ENCODE measurements at places on chromosomes 6 and 20.

- DNase-seq = no peak
These were observed 13.5 kb upstream of the DACT2 start for GRCh38 chr6:168333039-168333438.

GRCh38 chr20:45368221-45368980 is 5.4 kb downstream of the SYS1 start:
- no peak for DNase-seq

DNA sequence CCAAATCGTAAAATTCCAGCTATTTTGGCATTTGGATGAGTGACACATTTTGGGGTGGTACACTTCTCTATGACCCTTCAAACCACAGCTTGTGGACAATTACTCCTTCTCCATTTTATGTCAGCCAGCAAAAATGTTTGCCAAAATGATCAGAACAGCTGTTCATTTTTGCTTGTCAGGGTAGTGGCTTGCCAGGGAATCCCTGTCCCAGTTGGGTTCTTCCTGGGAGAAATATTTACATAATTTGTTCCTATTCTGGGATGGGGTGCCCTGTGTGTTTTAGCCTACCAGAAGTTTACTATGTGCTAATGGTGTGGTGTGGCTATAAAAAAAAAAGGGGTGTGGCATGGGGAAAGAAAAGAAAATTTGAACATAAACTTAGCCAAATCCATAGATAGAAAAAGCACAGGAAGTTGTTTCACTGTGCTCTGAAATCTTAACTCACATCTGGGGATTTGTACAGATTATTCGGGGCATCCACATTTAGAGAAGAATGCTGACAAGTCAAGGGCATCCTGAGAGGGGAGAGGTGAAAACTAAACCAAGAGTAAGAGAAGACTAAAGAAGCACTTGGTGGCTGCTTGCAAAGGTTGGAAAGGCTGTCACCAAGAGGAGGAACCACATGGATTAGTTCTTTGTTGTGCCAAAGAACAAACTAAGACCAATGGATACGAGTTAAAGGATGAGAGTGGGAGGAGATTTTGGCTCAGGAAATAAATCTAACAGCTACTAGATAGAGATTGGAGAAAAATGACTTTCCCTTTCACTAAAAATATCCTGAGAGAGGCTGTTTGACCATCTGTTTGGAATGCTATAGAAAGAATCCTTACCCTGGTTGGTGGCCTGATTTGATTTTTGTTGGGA is 55.2 kb upstream of the RBM24 start:
- DNase-seq = peak; percentile 28

- DNase-seq = no peak
These were observed 232.9 kb downstream of the SAMD5 start for GRCh38 chr6:147741389-147741788.

- no peak for DNase-seq
These were observed 22.6 kb downstream of the HEBP2 start for GRCh38 chr6:138426500-138427123.

DNA sequence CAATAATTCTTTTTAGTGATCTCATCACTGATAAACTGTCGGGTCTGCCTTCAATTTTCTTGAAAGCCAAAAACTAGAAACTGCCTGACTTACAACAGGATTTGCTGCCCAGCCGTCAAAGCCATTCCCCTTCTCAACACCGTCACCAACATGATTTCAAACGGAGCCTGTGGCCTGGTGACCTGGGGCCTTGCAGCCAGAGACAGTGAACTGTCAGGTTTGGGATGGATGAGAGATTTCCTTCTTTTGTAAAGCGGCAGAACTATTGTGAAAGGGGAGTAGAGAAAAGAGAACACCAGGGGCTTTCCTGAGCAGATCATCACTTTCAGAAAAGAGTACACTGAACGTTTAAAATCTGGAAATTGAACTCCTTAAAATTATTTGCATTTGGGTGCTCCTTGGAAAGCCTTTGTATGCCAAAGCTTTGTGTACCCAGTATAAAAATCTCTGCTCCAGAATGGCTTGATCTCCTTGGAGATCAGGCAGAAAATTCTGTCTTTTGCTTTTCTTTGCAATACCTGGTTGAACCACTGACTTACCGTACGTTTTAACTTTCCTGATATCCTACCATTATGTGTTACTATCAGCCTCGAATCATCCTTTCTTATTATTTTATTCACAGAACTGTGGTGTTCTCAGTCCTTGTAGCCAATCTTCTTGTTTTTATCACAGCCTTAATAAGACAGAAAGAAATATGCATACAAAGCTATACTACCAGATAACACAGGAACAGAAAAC is 125.2 kb downstream of the PACRG start:
- no peak for DNase-seq

DNA sequence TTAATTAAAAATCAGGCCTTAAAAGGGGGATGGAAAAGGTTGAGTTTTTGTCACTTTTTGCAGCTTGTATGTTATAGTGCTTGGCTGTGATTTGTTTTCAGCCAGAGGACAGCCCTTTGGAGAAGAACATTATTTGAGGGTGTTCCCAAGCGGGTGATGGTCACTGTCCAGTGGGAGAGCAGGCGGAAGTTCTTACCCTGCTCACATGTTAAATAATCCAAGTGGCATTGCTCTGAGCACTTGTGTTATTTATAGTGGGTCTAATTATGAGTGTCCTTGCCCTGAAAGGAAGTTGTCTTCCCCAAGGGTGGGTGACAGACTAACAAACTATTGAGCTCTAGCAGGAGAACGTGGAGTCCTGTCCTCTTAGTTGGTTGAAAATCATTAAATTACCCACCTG is 49.5 kb downstream of the DOK5 start:
- DNase-seq = no peak

DNA sequence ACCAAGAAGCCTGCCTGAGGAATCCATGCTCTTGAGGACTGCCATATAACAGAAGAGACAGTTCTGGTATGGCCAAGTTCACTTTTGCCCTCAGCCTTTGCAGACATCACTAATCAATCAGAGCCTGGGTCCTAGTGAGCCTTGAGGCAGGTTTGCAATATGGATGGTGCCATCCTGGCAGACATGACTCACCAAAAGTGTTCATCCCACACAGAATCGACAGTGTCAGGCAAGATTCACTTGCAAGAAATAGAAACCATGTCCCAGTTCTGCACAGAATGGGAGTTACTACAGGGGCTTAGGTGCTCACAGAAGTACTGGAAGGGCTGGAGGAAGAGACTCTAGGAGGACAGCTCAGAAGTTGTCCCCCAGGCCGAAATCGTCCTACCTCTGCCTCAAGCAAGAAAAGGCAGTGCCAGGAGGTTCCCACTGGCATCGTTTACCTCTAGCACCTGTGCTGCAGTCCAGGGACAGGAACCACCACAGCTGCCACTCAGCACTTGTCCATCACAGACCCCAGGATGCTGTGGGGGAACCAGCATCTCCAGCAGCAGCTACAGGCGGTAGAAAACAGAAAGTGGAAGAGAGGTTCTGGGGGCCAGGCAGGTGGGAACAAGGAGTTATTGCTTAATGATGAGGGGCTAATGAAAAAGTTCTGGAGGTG is 42.6 kb upstream of the PHACTR3 start:
- DNase-seq = no peak

DNA sequence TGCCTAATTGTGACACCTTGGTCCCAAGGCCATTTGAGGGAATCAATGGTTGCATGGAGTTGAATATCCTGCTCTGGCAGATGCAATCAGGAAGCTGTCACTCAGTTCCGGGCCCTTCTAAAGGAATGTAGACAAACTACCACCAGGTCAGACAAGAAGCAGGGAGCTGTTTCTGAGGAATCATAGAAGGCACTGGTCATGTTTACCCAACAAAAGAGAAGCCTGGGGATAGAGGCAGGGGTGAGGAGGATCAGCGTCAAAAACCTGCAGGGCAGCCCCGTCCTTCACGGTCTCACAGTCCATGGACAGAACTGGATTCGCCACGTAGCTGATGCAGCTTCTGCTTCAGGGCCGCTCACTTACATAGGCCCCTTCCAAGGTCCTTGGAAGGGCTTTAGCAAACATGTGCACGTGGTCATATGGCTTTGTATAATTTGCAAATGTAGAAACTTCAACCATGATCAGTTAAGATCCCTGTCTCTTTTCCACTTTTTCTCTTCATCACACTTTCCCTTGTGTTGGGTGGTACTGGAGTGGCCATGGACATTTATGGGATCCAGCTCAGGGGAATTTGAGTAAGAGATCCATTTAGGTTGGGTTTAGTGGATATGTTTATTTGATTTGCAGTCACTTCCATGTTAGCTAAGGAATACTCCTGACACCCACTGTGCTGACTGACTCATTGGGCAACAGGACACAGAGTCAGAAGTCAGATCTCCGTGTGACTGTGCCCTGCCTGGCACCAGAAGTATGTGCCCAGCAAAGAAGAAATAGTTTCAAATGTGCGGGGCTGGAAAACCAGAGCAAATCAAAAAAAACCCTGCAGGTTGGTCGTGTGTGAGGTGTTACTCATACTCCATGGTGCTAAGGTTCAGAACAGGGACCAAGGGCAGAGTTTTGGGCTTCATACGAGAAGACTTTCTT is 60.0 kb upstream of the ZFAND3 start:
- no peak for DNase-seq

GRCh38 chr6:15487262-15487661 is 175.6 kb downstream of the DTNBP1 start:
- DNase-seq = no peak

GRCh38 chr6:29892696-29893095 is 49.6 kb upstream of the HLA-A start:
- DNase-seq = no peak

DNA sequence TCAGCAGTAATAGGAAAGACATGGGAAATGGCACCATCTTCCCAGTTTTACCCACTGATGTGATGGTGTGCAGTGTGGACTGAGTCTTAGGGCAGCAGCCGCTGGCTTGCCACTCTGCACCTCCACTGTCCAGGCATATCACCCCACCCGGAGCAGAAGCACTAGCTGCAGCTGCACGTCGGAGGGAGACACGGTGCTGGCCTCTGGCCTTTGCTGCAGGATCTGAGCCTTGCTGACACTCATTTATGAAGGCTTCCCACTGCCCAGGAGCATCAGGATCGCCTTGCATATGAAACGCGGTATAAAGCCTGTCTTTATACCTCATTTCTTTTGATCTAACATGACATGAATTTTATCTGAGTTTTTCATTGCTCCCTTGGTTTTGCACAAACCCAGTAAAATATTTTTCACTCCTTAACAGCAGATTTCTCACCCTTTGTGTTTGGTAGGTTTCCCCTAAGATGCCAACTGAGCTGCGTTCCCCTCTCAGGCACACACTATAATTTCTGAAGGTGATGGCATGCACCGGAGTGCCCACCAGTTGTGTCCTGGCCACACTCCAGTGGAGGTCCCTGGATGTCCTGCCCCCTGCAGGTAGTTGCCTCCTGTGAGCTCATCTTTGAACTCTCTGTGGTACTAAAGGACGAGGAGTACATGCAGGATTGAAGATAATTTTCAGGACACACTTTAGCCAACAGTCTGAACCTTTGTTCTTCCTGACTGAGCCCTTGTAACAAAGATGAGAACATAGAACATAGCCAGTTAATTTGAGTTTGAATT is 9.0 kb upstream of the EXOC2 start:
- DNase-seq = no peak

DNA sequence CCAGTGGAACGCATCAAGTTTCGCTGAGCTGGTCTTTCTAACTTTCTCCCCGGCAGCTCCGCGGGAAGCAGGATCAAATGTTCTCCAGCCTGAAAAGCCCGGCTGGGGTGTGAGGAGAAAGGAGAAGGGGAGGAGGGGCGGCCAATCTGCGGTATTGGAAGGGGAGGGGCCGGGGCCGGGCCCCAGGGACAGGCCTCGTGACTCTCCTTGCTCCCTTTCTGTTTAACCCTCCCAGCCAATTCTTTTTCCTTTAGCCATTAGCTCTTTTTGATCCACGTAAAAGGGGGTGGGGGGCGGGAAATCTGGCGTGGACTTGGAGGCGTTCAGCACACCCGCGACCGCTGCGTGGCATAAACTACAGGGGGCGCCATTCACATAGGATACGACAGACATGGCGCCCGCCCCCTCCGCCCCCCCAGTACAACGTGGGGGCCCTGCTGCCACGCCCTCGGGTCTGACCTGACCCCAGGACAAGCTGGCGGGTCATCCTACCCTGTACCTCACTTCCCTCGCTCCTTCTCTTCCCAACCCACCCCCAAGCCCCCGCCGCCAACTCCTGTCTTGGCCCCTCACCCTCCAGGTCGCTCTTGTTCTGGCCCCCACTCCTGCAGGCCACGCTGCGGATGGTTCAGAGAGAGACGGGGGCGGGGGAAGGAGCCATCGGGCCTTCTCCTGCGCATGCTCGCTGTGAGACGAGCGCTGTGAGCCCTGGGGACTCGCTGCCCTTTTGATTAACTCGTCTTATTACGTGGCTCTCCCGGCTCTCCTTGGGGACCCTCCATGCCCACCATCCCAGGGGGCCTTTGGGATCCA is 7.8 kb upstream of the MDGA1 start:
- DNase-seq = no peak

Measured in NCI-H1694 (cell line).